ENCODE measurements at places on chromosomes 6 and 20.
A peak's percentile ranks its signal among the peaks of the same experiment; 100 is the strongest.

DNA sequence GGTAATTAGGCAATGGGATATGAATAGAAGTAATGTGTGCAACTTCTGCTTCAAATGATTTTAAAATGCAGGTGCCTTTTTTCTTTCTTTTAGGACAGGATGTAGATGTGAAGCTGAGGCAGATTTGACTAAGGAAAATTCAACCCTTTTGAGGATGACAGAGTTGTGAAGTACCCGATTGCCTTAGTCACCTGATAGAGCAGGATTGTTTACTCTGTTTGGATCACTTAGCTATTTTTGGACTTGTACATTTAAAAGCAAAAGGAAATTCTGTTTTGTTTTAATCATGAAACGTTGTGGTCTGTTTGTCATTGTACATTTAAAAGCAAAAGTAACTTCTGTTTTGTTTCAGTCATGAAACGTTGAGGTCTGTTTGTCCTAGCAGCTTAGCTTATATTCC lies 143.4 kb downstream of the FAM83B start:
- DNase-seq: no peak

DNA sequence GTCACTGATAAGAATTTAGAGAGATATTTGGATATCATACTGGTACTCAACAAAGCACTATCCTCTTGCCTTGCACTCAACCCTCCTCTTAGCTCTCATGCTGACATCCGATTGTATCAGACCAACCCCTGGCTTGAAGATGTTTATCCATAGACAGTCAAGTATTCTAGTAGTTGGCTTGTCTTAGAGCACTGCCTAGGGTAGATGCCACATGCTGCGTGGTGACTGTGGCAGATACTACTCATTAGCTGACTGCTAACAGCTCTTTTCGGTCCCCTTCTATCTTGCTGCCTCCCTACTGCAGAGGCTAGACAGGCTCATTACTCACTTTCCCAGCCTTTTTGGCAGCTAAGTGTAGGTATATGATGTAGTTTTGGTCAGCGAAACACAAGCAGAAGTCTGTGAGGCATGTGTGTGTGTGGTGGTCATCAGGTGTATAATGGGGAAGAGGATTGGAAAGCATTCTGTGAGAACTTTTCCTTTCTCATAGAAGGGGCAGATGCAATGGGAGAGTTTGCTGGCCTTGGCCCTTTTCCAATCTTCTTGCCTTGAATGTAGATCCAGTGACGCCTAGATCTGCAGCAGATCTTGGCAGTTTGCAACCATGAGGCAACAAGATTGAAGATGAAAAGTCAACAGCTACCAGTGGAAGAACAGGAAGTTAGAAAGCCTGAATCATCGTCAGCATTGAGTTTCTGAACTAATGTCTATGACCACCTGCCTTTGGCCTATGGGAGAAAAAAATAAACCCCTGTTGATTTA lies 4.4 kb upstream of the IFNGR1 start:
- no peak for DNase-seq

DNA sequence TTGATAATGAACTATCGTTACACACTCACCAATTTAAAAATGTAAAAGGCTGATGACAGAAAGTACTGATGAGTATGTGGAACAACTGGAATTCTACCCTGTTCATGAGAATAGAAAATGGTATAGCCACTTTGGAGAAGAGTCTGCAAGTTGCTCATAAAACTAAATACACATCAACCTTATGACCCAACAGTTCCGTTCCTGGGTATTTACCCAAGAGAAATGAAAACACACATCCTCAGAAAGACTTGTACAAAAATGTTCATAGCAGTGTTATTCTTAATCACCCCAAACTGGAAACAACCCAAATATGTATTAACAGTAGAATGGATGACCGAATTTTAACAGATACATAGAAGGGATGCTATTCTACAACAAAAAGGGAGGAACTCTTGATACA lies 145.7 kb upstream of the LRFN2 start:
- DNase-seq: no peak

DNA sequence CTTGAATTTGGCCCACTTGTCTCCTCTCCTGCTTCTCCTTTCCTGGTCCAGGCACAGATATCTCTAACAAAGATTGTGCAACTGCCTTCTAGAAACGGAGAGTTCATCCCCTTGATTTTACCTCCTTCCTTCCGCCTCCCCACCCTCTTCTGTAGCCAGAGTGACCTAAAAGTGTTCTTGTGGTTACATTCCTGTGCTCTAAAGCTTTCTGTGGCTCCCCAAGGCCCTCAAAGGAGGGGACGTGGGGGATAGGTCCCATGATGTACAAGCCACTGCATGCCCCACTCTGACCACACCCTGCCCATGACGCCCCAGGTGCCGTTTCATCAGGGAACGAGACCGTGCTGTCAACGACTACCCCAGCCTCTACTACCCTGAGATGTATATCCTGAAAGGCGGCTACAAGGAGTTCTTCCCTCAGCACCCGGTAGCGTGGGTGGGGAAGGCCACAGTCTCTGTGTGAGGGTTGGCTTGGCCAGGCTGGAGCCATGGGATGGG lies 8.2 kb downstream of the CDC25B start:
- no peak for DNase-seq

DNA sequence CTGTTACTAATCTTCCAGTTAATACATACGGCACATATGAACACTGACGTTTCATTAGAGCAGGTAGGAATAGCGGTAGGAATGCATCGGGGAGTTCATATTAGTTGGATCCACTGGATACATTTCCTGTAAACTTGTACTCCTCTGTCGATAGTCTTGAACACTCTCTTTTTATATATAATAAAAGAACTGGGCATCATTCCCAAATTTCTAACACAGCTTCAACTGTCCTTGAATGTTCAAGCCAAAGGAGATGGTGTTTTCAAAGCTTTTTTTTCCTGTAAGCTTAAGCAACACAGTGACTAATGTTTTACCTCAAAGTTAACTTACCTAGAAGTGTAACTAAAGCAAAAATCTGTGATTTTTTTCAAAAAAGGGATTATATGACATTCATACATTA lies 195.3 kb downstream of the UTRN start:
- no peak for DNase-seq

- peak; percentile 87 for DNase-seq
These were observed 119.7 kb upstream of the ZNF184 start for GRCh38 chr6:27592481-27593199.

- no peak for DNase-seq
These were observed 313.2 kb upstream of the JARID2 start for GRCh38 chr6:14932485-14933182.

DNA sequence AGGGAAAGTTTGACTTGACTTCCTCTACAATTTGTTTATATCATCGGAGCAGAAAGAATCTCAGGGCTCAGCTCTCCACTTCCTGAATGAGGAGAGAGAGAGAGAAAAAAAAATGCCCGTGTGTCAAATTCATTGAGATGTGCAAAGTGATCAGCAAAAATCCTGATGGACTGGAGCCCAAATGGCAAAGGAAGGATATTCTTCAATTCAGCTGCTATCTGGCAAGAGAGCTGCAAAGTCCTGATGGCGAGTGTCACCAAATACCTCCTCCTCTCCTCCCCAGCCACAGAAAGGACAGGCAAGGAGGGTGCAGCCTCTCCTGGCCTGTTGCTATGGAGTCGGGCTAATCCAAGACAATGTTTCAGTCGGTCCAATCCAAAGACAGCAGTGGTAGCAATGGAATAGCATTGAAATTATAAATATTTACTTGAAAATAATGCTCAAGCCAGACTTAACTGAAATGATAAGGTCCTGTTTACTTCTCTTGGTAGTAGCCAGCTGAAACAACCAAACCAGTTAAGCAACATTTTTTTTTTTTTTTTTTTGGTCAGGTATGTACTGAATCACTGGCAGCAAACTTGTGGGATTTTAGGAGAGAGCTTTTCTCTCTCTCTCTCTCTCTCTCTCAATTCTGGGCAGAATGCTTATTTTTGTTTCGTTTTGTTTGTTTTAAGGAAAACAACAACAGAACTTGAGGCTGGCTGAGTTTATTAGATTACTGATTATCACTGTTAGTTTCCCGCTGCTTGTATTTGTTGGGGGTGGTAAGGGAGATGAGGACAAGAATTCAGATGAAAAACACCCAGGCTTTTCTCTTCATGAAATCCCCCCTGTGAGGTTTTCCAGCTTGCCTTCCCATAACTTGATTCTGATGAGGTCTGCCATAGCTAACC lies 204.2 kb downstream of the BCAS1 start:
- DNase-seq: no peak

GRCh38 chr6:43719511-43719910 lies 31.9 kb upstream of the MRPS18A start:
- DNase-seq: no peak

DNA sequence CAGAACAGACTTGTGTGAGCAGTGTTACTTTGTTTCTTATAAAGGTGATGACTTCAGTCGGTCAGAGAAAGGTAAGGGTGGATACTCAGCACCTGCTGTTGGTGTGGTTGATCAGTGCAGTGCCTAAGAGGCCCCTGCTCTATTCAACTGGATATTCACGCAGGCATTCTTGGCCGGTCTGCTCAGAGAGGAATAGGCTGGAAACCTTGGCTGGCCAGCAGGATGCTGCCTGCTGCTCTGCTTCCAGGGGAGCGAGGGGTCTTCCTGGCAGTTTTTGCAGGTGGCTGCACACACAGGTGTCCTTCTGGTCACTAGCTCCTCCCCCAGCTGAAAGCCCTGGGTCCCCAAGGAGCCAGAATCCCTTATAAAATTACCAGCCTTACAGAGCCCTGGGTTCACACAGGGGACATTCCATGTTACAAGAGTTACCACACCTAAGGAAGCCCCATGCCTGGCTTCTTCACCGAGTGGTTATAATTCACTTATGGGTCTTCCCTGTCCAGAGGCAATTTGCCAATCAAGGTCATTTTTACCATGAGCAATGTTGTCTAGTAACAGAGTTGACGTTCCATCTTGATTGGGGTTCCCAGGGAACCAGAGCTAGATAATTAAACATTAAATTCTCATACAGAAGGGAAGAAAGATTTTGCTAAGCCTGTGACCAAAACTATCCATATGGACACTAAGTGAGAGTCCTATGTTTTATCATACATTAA lies 16.4 kb downstream of the SYNJ2 start:
- no peak for DNase-seq

GRCh38 chr6:126812010-126812409 lies 306.5 kb upstream of the RSPO3 start:
- no peak for DNase-seq

DNA sequence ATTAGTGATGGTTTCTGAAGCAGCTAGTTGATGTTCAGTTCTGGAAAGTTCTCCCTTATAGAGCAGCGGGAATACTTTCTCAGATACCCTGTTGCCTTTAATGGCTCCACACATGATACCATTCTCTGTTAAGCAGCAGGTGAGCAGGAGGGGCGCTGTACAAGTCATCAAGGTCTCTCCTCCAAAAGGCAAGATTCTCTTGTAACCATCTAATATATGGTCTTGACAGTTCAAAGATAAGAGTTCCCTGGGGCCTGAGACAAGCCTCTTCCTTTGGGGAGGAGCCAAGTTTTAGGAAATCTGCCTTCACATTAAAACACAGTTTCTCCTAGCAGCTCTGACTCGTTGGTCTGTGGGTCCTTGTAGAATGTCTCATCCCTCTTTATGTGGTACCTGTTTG lies 258.2 kb downstream of the QKI start:
- no peak for DNase-seq

GRCh38 chr6:100846276-100846675 lies 34.9 kb downstream of the ASCC3 start:
- DNase-seq: no peak

GRCh38 chr6:116352515-116353471 lies 18.0 kb upstream of the DSE start:
- no peak for DNase-seq

GRCh38 chr6:11223286-11223864 lies 9.1 kb downstream of the NEDD9 start:
- DNase-seq: no peak

- peak; percentile 61 for DNase-seq
These were observed 191.3 kb downstream of the OR2B2 start for GRCh38 chr6:27720607-27721580.

DNA sequence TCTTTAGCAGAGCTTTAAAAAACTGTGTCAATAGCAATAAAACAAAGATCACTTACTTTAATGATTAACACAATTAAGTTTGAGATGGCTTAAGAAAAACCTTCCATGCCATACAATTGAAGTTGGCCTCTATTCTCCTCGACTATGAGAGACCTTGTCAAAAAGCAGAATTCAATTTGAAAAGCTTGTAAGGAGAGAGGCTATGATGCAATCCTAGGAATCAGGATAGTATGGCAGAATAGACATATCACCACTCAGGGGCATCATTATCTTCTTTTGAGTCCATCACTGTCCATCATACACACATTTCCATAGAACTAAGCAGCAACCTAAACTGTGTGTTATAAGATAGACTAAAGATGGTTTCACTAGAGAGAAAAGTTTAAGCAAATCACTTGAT lies 17.2 kb downstream of the TBC1D7 start:
- DNase-seq: no peak

DNA sequence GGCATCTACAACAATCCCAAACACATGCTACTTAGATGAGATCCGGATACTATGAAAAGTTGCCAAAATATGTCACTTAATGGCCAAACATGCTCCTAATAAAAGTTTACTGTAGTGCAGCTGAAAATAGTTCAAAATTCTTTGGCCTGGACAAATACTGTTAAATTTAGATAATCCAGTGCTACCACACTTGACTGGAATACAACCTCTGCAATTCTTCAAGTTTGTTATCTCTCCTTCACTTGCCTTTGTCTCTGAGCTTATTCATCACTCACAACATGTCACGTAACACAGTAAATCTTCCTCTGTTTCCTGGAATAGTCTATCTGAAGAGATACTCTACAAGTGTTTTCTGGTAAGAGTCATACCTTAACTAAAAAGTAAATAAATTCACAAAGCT lies 10.5 kb upstream of the PLN start:
- no peak for DNase-seq

DNA sequence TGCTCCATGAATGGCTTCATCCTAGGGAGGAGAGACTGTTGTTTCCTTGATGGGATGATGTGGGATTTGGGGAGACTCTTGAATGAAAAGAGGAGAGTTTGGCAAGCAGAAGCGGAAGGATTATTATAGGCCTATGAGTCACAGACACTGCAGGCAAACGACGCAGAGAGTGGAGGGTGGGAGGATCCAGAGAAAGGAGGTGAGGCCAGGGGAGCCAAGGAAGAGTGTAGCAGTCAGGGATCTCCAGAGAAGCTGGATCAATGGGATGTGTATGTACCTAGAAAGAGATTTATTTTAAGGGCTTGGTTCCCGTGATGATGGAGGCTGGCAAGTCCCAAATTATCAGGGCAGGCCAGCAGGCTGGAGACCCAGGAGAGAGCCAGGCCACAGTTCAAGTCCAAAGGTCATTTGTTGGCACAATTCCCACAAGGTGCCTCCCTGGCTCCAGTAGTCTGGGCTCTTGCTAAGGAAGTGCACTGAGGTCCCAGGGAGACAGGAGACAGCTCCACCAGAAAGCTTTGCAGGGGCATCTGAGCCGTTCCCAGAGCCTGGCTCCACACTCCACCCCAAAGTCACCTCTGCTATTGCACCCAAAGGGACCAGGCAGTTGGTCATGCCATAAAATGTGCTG lies 76.0 kb downstream of the ADTRP start:
- no peak for DNase-seq

- DNase-seq: no peak
These were observed 131.1 kb upstream of the ARMC2 start for GRCh38 chr6:108716801-108717791.

DNA sequence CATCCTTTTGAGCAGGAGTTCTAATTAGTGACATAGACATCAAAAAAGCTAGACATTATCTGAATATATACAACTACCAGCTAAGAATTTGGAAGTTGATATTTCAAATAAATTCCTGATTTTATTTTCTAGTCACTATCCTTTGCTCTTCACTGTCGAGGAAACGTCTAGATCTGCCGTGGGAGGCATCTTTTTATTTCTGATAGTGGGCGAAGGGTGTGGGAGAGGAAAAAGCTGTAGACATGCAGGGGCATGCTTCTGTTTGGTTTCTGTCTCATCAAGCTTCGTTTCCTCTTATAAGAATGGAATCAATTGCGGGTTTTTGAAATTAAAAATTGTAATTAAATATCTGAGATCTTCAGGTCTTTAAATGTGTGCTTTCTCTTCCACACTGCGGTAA lies 16.2 kb upstream of the C6orf118 start:
- DNase-seq: no peak

All from activated CD8-positive, alpha-beta memory T cell treated with anti-CD3 and anti-CD28 coated beads, Interleukin-2, amount 50 U/mL, for 48 hours (primary cell).